ENCODE measurements at places on chromosomes 2 and 18.

GRCh38 chr2:49845671-49846070 is 691.4 kb upstream of the FSHR start:
- no peak for DNase-seq

DNA sequence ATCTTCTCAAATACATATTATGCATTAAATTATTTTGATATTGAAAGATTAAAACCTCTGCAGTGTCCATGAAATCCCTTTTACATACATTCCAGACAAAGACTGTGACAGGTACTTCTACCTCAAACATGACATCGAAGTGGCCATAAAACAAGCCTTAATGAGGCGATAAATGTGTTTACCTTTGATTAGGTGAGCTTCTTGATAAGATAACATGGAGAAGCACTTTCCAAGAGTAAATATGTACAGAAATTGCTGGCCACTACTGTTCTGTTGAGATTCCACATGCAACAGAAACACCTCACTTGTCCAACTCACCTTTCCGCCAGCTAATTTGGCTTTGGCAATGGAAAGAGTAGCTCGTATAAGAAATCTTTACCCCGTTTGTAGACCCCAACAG is 55.2 kb downstream of the ZEB2 start:
- no peak for DNase-seq

DNA sequence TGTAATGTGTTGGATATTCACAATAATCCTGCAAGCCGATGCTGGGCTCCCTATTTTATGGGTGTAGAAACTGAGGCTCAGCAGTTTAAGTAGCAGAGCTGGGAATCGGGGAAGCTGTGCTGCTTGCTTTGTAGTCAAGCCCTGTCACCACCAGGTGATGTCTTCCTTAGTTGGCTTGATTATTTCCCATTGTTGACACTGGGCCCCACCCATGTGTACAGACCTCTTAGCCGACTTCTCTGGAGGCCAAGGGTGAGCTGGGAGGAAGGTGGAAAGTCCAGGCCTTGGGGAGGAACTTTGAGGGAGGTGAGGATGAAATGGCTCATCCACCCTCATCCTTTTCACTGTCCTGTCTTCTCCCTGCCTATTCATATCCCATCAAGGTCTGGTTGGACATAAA is 60.0 kb downstream of the CAPN13 start:
- DNase-seq, result no peak

DNA sequence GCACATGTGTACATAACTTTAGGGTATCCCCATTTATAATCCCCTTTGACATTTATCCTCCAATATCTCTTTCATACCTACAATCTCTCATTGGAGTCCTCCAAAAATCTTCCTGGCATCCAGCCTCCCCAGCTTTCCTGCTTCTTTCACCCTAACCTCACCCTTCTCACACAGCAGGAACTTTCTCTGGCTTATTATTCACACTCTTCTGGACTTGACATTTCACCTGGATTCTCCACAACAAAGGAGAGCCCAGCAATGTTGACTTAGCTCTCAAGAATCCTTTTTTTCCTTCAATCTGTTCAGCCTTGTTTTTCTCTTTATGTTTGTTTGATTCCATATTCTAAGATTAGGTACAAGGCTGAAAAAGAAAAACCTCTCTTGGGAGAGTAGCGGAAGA is 783.6 kb upstream of the ACVR2A start:
- no peak for DNase-seq

DNA sequence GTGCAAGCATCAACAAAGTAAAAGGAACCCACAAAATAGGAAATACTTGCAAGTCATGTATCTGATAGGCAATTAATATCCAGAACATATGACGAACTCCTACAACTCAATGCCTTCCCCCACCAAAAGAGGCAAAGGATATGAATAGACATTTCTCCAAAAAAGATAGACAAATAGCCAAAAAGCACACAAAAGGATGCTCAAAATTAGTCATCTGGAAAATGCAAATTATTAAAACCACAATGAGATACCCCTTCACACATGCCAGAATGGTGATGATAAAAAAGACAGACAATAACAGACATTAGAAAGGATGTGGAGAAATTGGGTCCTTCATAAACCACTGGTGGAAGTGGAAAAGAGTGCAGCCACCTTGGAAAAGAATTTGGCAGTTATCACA is 76.4 kb downstream of the RIF1 start:
- DNase-seq, result no peak

- DNase-seq, result no peak
Measured at GRCh38 chr18:68766433-68766832, 31.4 kb upstream of the CCDC102B start.
